SK-MEL-5 (cell line): ENCODE measurements at places on chromosomes 1 and 21. TPM values are rescaled to one million over a fixed set of nuclear protein-coding genes. Genes with fewer than 3 reads are reported as not detected.

GRCh38 chr1:176552999-176553398 lies 90.0 kb downstream of the PAPPA2 start:
- DNase-seq: no peak

GRCh38 chr1:2400950-2401649 lies 9.5 kb downstream of the RER1 start:
- no peak for DNase-seq

GRCh38 chr1:185325413-185325812 lies 8.4 kb upstream of the IVNS1ABP start:
- no peak for DNase-seq

DNA sequence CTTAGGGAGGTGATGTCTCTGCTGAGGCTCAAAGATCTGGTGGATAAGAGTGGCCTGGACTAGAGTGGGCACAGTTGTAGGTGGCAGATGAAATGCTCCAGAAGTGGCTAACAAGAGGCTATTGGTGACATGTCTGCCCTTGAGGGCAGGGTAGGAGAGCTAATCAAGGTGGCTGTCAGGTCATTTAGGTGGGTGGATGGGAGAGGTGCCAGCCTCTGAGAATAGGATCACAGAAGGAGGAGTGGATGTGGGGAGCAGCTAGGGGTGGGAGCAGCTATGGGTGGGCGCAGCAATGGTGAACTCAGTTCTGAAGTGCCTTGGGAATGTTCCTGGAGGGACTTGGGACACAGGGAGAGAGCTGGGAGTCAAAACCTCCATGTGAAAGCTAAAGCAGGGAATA lies 142.0 kb upstream of the GRIK3 start:
- DNase-seq: no peak

DNA sequence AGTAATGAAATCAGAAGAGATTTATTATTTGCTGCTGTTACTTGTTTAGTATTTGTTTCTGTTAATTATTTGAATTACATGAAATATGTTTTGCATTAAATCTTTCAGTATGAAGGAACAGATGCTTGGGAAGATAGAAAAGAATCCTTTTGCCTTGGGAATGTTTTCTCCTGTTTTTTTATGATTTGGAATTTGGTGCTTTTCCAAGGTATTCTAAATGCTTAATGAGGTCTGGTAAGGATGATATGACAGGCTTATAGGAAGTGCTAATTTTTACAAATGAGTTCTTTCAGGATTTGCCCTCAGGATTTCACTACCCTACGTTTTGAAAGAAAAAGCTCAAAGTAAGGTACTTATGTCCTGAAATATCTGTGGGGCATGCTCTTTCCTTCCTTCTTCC lies 25.6 kb upstream of the ST6GALNAC3 start:
- DNase-seq: no peak

- DNase-seq: no peak
Measured at GRCh38 chr1:8170059-8170835, 144.1 kb upstream of the ERRFI1 start.

Gene CCDC27
- total RNA-seq: 0.05 TPM in 1 of 2 replicates, not detected in the other

- DNase-seq: peak; percentile 47
Measured at GRCh38 chr1:39575191-39576015, 1.2 kb downstream of the PABPC4 start.

Gene FAM167B
- 45.5 and 50.6 TPM in 2 replicates for total RNA-seq

DNA sequence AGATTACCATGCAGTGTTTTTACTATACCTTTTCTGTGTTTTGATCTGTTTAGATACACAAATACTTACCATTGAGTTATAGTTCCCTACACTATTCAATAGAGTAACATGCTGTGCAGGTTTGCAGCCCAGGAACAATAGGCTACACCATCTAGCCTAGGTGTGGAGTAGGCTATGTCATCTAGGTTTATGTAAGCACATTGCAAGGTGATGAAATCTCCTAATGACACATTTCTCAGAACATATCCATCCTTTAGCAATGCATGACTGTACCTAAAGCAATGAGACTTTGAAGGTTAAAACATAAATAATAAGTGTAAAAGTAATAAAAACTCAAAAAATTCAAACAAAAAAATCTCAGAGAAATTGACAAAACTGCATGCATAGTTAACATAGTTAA lies 358.6 kb downstream of the USH2A start:
- DNase-seq: no peak

GRCh38 chr1:3673381-3674099 lies 21.2 kb downstream of the TP73 start:
- no peak for DNase-seq

Gene FAAH
- 1.4 and 2.1 TPM in 2 replicates for total RNA-seq

Gene SLC5A9
- 0.74 and 0.85 TPM in 2 replicates for total RNA-seq

DNA sequence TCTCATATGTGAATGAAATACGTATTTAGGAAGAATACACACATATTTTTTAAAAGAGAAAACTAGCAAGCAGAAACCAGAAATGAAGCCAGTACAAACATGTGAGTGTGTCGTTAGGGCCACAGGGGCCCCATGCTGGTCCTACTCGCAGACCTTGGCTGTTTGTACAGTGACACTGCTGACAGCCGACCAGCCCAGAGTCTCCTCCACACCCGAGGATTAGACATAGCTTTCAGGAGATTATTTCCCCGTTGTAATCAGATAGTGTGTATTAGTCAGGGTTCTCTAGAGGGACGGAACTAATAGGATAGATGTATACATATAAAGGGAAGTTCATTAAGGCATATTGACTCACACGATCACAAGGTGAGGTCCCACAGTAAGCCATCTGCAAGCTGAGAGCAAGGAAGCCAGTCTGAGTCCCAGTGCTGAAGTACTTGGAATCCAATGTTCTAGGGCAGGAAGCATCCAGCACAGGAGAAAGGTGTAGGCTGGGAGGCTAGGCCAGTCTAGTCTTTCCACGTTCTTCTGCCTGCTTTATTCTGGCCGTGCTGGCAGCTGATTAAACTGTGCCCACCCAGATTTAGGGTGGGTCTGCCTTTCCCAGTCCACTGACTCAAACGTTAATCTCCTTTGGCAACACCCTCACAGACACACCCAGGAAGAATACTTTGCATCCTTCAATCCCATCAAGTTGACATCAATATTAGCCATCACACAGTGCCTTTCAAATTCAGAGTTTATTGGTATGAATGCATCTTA lies 51.2 kb downstream of the DIP2A start:
- DNase-seq: no peak

- peak; percentile 76 for DNase-seq
Measured at GRCh38 chr1:159071970-159072582, 4.5 kb downstream of the AIM2 start.

GRCh38 chr1:112818990-112819689 lies 104.0 kb upstream of the PPM1J start:
- peak; percentile 96 for DNase-seq

Gene AIRE
- total RNA-seq: not detected in 2 replicates
